ENCODE measurements at places on chromosomes 5 and 9.
A peak's percentile ranks its signal among the peaks of the same experiment; 100 is the strongest.

- DNase-seq = no peak
Observed at GRCh38 chr9:121242959-121243346, 25.0 kb upstream of the GSN start.

DNA sequence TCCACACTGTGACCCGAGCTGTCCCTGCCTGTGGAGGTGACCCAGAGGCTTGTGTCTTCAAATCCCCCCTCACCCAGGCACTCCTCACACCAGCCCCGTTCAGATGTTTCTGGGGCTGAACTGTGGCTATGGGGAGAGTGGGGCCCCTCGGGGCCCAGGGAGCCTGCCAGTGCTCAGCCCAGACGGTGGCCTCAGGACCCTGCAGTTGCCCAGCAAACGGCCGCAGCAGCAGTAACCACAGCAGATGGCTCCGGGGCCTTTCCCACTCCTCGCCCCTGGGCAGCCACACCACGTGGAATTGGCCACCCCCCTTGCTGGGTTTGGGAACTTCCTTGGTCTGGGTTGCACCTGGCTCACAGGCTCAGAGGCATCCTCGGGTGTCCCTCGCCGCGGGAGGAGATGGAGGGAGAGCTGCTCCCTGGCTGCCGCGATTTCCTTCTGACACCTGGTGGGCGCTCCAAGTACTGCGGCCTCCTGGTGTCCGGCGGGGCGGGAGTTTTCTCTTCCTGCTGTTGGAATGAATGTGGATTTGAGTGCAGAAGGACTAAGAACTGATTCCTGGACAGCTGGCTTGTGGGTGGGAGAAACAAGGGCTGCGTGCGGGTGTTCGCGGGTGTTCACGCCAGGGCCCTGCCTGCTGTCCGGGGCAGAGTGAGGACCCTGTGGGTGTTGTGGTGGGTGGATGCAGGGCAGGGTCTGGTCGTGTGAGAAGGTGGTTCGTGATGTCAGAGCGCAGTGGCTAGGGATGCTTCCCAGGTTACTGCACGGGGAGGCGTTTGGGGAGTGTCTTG, 97.5 kb downstream of the COL5A1 start:
- no peak for DNase-seq

GRCh38 chr5:74673011-74673790, 11.8 kb upstream of the HEXB start:
- DNase-seq = no peak

DNA sequence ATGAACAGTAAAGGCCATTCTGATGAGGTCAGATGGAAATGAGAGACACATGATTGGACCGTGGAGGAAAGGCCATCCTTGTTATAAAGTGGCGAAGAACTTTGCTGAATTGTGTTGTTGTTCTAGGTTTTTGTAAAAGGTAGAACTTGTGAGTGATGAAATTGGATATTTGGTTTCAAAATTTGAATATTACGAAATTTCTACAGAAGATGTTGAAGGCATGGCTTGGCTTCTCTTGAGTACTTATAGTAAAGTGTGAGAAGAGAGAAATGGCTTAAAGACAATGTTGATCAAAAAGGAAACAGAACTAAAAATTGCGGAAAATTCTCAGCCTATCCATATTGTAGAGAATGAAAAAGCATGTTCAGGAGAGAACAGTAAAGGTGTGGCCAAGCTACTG, 166.6 kb upstream of the S1PR3 start:
- no peak for DNase-seq

DNA sequence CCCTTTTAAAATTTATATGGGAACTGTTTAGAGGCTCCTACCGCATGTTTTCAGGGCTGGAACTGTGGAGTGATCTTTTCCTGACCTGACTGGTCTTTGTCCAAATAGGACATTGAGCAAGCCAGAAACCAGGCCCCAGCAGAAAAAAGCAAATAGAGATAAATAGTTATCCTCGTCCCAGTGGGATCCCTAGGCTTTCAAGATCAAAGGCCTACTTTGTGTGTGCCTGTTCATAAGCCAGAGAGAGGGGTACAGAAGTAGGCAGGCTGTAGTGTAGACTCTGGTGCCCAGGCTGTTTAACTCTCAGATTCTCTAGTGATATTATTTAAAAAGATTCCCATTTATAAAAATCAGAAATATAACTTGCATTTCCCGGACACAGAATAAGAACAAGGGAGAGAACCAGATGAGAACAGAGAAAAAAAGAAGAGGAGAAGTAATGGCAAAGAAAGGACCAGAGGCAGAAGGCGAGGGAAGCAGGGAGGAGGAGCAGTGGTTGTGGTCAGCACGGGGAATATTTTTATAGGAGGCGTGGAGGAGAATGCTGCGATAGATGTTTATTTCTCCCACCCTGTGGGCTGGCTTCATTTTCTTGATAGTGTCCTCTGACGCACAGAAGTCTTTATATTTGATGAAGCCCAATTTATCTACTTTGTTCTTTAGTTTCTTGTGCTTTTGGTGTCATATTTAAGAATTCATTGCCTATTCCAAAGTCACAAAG, 101.2 kb downstream of the AOPEP start:
- no peak for DNase-seq

DNA sequence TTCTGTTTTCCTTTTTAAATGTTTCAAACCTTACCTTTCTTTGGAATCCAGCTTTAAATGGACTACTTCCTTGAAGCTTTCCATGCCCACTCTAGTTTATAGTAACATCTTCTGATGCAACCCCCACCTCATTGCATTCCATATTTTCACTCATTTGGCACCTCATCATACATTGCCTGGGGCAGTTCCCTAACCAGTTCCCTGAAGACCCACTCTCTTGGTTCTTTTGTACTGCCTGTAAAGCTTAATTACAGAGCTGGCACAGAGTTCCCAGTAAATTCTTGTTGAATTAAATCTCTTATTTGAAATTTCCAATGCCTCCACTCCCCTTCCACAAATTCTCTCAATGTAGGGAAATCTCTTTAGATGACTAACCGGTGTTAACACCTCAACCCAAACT, 257.2 kb downstream of the ARRDC3 start:
- DNase-seq = no peak

- DNase-seq = peak; percentile 91
Observed at GRCh38 chr9:21576331-21577189, 94.4 kb upstream of the IFNE start.

- no peak for DNase-seq
Observed at GRCh38 chr5:95643152-95643551, 3.4 kb upstream of the RFESD start.

- DNase-seq = no peak
Observed at GRCh38 chr5:64566310-64566916, 60.6 kb downstream of the RGS7BP start.

DNA sequence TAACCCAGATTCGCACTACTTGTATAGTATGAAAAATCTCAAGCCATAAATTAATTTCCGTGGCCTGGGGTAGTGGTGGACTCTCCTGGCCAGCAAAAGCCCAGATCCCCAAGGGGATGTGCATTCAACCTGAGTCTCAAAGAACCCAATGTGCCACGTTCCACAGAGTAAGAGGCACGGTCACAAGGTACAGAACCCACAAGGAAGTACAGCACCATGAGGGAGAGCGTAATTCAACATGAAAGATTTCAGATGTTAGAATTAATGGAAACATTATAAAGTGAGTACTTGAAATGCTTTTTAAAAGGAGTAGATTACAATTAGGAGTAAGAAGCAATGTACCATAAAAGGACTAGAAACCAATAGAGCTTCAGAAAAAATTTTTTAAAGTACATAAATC, 23.4 kb downstream of the SRD5A1 start:
- no peak for DNase-seq

GRCh38 chr9:133396952-133397351, 20.8 kb downstream of the STKLD1 start:
- DNase-seq = no peak

- DNase-seq = no peak
Observed at GRCh38 chr9:107612136-107612535, 122.6 kb upstream of the KLF4 start.

DNA sequence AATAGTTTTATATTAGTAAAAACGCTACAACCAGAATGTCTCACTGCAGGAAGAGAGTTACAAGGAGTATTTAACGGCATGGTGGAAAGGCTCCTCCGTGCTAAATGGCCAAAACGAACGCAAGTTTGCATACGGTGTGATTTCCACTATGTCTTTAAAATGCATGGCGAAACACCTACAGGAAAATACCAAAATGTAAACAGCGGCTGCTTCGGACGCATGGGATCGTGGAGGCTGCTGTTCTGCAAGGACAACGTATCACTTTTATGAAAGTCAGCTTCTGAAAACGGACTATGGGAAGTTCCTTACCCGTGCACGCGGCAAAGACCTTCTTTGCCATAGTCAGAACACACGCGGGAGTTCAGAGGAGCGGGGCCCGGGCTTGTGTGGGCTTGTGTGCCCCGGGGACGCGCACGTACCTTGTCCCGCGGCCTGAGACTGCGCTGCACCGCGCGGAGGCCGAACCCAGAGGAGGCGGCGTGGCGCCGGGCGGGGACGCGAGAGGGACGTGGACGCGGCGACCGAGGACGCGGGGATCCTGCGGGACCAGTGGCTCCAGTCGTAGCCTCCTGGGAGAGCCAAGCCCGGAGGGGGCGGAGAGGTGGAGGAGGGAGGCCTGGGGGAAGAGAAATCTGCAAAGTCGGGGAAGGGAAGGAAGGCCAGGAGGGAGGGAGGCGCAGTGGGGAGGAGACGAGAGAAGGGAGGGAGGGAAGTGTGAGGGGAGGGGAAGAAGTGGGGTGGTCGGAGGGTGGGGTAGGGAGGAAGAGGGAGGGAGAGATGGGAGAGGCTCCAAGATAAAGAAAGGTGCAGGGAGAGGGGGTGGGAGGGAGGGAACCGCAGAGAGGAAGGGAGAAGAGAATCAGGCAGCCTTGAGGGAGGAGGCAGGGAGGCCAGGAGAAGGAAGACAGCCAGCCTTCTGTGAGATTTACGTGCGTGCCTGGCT, at the start of gene CMBL:
CMBL (minus strand) TSS at position 697 of the 943 bp plus-strand sequence. CDS start 17,140 bp downstream, outside the sequence.
- DNase-seq = peak; percentile 20

DNA sequence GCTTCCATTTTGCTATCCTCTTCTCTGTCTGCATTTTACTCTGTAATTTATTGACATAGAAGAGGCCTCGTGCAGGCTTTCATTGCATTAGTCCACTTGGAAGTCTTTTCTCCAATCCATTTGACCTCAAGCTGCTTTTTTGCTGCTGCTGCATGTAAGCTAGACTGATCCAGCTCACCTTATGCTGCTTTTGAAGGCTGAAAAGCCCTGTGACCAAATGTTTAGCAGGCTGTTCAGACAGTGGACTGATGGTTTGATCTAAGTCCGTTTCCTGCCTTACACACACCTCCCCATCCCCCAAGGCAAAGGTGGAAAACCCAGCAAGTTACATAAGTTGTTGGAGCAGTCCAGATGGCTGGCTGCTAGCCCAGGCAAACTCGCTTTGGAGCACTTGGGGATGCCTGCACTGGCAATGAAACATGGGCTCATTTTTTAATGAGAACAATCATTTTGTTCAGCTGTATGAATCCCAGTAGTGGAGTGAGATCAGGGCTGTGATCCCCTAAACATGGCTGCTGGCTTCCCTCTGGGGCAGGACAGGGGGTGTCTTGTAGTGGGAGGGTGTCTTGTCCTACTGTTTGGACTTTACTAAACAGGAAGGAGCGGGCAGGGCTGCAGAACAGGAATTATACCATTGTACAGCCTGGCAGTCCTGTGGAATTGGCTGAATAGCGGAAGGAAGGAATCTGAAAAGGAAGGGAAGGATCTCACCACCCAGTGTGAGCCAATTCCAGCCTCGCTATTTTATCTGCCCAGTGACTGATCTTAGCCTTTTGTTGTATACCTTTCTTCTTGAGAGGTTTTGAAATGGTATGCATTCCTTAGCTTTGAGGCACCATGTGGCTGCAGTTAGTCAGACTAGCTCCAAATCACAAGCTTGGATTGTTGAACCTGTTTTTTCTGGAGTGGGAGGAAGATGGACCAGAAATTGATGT, 212.0 kb downstream of the ARHGAP26 start:
- peak; percentile 63 for DNase-seq

- DNase-seq = no peak
Observed at GRCh38 chr5:78744951-78745534, 96.5 kb upstream of the LHFPL2 start.

GRCh38 chr5:117357886-117358285, 783.3 kb upstream of the SEMA6A start:
- DNase-seq = no peak

DNA sequence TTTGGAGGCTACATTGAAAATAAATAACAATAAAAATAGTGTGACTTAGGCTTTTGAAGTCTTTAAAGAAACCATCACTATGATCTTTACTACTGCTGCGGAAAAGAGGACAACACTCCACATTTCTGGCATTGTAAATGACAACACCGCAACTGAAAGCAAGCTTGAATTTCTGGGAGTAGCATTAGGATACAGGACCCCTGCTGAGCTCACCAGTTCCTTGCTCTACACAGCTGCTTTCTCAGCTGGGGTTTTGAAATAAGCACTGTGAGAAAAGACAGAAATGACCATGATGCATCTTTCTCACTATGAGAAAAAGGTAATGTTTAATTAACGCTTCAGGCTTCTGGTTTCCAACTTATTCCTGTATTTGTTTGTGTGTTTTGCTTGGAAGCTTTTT, 168.0 kb downstream of the TAF11L14 start:
- DNase-seq = no peak

GRCh38 chr5:65946198-65946745, 19.9 kb downstream of the ERBIN start:
- DNase-seq = no peak

DNA sequence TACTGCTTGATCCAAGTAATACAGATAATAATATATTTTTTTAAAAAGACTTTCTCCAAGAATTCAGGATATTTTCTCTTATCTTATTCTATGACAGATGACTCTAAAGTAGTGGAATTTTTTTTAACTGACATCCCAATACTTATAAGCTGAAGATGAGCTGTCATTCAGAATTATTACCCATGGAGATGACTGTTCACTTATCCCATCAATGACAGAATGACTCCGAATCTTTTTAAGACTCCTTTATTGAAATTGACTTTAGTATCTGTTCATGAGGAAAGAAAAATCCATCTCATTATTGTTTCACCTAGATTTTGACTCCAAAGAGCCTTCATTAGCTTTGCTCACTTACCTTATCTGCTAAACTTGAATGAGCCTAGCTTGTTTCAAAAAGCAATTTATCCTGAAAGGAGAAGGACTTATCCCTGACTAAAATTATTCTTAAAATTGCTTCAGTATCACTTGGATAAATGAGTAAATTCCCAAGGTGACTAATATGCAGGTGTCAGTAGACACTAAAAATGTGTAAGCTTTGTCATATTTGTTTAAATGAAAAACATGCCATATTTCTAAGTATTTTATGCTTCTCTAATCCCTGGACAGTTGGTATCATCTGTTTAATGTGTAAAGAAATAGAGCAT, 146.9 kb downstream of the PLCXD3 start:
- DNase-seq = no peak

DNA sequence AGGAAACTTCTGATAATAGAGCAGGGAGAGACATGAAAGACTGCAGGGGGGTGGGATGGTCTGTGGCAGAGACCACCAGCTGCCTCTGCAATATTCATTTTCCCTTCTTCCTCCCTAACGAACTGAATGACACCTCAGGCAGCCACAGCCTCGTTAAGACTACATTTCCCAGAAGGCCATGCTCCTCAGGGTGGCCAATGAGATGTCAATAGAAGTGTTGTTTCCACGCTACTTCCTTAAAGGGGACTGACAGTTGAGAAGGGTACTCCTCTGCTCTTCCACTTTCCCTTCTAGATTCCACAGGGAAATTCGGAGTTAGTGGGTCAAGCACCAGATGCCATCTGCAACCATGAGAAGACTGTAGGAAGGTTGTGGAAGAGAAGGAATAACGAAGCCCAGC, 52.0 kb upstream of the DAPK1 start:
- DNase-seq = no peak

Data from fibroblast of skin of left quadriceps (primary cell).